ENCODE measurements at places on chromosomes 3 and 15.
A peak's percentile ranks its signal among the peaks of the same experiment; 100 is the strongest.

- no peak for DNase-seq
Measured at GRCh38 chr15:27268923-27269322, 297.9 kb downstream of the GABRG3 start.

GRCh38 chr3:86738684-86739083 lies 252.3 kb downstream of the VGLL3 start:
- no peak for DNase-seq

- DNase-seq: no peak
Measured at GRCh38 chr15:25053000-25053815, 98.4 kb downstream of the SNRPN start.

- no peak for DNase-seq
Measured at GRCh38 chr3:188259191-188259590, 105.2 kb downstream of the LPP start.

DNA sequence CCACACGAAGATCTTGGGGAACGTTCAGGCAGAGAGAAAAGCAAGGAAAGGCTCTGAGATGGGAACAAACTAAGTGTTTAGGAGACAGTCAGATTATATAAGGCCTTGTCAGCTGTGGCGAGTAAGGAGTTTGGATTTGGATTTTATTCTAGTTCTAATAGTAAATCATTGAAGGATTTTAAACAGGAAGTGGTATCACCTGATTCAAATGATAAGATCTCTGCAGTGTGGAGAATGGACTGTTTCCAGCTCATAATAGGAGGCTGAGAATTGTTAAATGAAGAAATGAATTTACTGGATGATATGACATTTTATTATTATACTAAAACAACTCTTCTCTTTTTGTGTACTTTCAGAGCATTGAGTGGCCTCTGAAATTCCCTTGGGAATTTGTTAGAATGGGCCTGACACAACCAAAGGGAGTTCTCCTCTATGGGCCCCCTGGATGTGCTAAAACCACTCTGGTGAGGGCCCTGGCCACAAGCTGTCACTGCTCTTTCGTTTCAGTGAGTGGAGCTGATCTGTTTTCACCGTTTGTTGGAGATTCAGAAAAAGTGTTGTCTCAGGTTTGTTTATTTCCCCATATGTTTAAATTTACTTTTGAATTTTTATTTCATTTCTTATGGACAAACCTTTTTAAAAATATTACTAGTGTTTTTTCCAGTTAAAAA lies 36.0 kb upstream of the GATM start:
- no peak for DNase-seq

DNA sequence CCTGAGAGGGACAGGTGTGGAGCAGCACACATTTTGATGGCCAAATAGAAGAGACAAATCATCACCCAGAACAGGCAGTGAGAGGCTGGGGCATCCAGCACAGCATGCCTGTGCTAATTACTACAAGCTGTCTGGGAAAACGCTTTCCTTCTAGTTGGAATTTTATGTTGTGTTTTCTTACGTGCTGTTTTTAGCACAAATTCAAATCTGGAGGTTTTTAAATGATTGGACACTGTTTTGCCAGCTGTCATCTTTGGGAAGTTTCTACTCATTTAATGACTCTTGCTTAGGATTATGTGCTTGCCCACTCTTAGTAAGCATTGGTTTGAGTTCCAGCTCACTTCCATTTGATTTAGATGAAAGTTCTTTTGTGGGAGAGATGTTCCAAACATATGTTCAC lies 43.5 kb downstream of the EAF1 start:
- no peak for DNase-seq

- DNase-seq: no peak
Measured at GRCh38 chr3:20914310-20914709, 728.3 kb upstream of the SGO1 start.

DNA sequence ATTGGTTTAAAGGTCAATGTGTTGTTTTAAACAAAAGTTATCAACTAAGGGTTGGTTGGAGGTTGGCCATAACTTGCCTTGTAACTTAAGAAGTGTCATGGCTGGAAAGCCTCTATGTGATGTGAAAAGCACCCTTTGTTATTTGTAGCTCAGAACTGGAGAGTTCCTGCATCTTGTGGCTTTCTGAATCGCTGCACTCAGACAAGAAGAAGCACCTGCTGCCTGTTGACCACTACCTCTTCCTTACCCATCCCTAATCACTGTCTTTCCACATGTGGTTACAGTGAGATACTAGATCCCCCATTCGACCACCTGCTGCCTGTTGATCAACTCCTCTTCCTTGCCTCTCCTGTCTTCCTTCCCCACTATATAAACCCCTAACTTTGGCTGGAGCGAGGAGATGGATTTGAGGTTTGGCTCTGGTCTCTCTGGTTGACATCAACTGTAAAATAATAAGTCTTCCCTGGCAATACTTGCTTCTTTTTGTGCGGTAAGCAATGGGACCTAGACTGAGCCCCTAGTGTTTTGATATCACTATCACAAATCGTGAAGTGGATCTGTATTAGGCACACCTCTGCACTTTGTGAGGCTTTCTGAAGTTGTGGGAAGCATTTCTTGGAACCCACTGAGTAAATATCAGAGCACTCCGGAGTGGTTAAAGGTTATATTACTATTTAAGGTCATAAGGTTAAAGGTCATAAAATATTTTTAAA lies 13.8 kb downstream of the RPL39L start:
- DNase-seq: peak; percentile 37

- DNase-seq: no peak
Measured at GRCh38 chr3:157128771-157129681, 30.9 kb downstream of the CCNL1 start.

GRCh38 chr15:78179906-78180305 lies 30.7 kb downstream of the IDH3A start:
- DNase-seq: no peak

GRCh38 chr3:157868946-157869345 lies 237.3 kb downstream of the SHOX2 start:
- DNase-seq: no peak

DNA sequence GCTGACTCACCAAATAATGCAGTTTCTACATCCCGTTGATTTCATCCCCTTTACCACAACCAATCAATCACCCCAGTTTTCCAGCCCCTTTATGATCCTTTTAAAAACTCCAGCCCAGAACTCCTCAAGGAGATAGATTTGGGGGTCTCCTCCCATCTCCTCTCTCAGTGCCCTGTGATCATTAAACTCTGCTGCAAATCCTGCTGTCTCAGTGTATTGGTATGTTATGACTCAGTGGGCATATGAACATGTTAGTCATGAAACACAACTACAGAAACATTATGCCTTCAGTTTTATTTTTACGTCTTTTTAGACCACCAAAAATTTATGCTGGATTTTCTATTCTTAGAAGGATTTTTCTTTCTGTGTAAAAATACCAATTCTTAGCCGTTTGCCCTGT lies 213.7 kb downstream of the DIPK2A start:
- no peak for DNase-seq

GRCh38 chr15:66839506-66840112 lies 137.6 kb downstream of the SMAD6 start:
- DNase-seq: no peak

- no peak for DNase-seq
Measured at GRCh38 chr3:185958626-185959025, 20.8 kb upstream of the TRA2B start.

DNA sequence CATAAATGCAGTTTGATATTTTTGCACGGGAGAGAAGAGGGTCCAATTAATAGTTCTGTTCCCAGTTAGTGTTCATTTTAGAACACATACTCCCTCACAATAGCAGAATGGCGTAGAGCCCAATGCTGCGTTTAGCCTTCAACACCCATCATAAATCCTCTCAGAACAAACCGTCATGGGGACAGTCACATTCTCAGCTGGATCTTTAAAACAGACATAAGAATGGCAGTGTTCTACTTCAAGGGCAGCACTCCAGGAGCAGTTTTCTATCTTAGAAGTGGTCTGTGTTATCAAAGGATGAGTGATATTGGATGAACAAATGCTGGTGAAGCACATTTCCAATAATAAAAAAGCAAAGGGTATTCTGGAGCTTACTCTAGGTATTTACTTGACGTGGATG lies 230.5 kb downstream of the PDZRN3 start:
- no peak for DNase-seq

DNA sequence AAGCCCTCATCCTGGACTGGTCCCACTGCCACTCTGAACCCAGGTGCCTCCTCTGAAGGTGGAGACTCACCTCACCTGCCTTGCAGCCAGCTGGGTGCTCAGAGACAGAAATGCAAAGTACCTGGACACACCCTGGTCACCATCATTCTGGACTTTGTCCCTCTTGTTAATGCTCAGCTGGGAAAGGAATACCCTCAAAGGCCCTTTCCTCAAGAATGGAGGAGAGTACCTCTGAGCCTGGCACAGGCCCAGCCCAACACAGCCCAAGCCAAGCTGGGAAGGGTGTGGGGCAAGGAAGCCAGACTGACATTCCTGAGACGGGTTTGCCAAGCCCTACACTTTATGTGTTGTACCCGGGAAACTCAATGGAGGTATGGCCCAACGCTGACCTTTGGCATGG lies 983 bp upstream of the ALAS1 start:
- DNase-seq: no peak

DNA sequence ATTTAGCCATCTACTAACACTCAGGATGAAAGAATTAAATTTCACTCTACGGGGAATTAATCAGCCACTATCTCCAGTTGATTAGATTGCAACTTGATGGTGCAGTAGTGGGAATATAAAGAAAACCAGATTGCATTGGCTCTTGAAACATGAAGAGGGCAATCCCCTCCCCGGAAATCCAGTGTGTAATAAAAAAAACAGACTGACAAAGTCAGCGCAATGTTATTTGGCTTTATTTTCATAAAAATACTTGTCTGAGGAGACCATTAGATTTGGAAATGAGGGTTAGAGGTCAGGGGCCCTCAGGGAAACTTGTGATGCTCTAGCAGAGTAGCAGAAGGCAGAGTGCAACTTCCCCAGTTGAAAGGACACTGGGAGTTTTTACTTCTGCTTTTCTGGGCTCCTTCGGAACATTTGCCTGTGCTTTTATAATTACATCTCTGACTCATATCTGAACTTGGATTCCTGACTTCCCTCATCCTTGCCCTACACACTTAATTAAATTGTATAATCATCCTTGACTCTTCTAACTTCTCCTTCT lies 326.8 kb downstream of the TUSC7 start:
- no peak for DNase-seq

GRCh38 chr15:88403351-88403791 lies 63.8 kb downstream of the MRPL46 start:
- DNase-seq: peak; percentile 21

DNA sequence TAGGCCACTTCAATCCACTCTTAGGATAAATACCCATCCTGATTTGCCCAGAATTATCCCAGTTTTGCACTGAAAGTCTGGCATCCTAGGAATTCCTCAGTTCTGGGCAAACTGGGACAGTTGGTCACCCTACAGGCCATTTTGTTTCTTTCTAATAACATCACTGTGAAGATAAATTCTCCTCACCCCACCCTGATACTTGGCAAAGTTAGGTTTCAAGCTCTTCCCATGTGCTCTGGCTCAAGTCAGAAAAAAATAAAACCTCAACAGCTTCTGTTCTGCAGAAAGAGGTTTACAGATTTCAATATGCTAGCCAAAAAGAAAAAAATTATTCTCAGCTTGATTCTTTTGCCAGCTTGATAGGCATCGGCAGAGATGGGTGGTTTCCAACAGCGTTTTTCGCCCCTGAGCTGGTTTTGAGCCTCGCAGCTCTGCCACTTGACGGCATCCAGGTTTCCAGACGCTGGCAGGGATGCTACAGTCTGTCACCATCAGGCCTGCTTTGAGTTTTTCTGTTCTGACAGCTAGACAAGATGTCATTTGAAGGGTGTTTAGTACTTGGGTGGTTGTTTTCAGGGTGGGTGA lies 171.4 kb downstream of the SSR3 start:
- DNase-seq: no peak

DNA sequence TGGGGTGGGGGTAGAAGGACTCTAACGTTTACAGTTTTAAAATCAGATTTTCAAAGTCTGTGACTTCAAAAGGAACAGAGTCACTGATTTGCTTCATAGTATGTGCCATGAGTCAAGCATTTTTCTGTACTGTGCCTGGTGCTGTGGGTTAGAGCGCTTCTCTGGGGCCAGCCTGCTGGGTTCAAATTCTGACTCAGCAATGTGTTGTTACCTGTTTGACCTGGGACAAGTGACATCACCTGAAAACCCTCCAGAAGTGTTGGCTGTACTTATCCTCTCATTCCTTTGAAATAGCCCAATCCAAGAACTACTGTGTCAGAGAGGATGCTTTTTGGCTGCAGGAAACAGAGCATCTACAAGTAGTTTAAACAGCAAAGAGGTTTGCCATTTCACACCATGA lies 101.7 kb downstream of the LSM3 start:
- DNase-seq: no peak

GRCh38 chr3:149902498-149903139 lies 68.1 kb downstream of the PFN2 start:
- peak; percentile 35 for DNase-seq

DNA sequence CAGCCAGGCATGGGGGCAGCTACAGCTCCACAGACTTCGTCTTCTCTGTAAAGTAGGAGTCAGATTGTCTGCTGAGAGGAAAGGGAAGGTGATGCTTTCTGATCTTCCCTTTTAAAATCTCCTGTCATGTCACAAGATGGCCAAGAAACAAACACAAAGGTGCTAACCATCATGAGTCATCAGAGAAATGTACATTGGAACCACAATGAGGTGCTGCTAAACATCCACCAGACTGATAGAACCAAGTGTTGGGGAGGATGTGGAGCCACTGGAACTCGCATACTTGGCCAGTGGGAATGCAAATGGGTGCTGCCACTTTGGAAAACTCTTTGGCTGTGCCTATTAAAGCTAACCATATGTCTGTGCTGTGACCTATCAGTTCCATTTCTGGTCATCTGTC lies 268.8 kb downstream of the SLCO3A1 start:
- no peak for DNase-seq

- DNase-seq: no peak
Measured at GRCh38 chr3:54917862-54918261, 10.0 kb downstream of the LRTM1 start.

- DNase-seq: no peak
Measured at GRCh38 chr15:83971992-83972391, 263.6 kb upstream of the GOLGA6L4 start.

DNA sequence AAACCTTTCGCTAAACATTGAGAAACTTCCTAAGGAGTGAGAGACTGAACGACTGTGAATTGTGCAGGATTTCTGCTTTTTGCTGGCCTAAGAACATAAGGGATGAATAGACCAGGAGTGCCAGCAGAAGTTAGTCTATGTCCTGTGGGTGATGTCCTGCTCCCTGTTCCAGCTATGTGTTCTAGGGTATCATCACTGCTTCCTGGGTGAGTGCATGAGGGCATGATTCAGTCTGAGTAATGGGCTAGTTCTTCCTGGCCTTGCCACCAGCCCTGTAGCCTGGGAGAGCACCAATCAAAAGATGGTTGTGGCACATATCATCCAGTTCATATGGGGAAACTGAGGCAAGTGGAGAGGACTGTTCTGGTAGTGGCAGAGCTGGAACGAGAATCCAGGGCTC lies 153.9 kb upstream of the TPM1 start:
- DNase-seq: no peak

GRCh38 chr15:78069052-78069414 lies 8.5 kb downstream of the TBC1D2B start:
- DNase-seq: no peak

- no peak for DNase-seq
Measured at GRCh38 chr3:97957617-97958311, 14.5 kb downstream of the RIOX2 start.

- DNase-seq: no peak
Measured at GRCh38 chr3:111506435-111506834, 35.6 kb upstream of the CD96 start.

GRCh38 chr3:10599444-10599843 lies 94.1 kb upstream of the ATP2B2 start:
- no peak for DNase-seq

Measured in NAMALWA (cell line).